Stimulated activated CD8-positive, alpha-beta memory T cell treated with anti-CD3 and anti-CD28 coated beads, Interleukin-15, amount 100 ng/mL, for 4 hours (primary cell): ENCODE measurements at places on chromosomes 3 and 15.

DNA sequence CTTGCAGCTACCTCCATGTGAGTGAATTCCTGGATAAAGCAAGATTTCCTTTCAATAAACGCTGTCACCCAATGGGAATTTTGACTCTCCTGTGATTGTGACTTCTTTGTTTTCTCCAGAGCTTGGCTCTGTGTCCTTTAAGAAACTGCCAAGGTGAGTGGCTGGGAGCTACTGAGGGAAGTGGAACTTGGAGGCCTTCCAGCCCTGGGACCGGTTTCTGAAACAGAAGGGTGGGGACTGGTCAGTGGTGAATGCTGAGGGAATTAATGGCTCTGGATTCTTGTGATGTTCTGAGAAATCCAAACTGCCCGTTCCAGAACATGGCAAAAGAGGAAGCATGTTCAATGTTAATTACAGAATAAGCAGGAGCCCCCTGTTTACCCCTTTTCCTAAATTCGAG is 41.1 kb upstream of the MYZAP start:
- DNase-seq: no peak

- no peak for DNase-seq
Measured at GRCh38 chr15:73270366-73271097, 98.2 kb downstream of the HCN4 start.

DNA sequence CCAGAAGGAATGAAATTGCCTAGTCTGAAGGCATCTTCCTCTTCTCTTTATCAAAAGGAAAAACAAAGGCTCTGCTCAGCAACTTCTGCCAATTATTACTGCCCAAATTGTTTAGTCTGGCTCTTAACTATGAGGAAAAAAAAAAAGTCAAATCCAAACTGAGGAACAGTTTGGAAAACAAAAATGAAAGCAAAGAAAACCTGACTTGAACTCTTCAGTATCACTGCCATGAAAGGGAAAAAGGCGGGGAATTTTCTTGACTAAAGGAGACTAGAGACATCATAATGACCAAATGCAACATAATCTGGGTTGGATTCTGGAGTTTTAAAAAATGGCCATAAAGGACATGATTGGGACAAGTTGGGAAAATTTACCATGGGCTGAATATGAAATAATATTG is 156.3 kb downstream of the STT3B start:
- no peak for DNase-seq

- DNase-seq: no peak
Measured at GRCh38 chr3:71183549-71183948, 400.0 kb downstream of the FOXP1 start.

DNA sequence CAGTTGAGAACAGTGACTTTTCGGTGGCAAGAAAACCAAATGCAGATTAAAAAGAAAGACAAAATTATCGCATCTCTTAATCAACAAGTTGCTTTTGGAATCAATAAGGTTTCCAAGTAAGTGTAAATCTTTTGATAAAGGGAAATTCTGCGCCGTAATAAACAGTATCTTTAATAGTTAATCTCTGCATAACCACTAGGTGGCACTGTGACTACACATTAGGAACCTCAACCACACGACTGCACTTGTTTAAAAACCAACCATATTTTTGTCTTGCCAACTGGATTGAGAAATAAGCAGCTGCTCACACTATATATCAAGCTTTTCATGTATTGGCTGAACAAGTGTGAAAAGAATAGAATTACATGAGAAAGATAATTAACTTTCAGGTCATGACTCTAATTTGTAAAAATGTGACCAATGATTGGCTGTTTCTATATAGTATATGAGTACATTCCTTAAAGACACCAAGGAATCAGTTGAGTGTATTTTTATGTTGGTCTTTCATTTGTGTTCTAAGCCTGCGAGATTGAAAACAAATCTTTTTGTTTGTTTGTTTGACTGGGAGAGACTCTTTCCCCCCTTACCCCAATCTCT is 72.7 kb downstream of the DZIP3 start:
- DNase-seq: no peak

DNA sequence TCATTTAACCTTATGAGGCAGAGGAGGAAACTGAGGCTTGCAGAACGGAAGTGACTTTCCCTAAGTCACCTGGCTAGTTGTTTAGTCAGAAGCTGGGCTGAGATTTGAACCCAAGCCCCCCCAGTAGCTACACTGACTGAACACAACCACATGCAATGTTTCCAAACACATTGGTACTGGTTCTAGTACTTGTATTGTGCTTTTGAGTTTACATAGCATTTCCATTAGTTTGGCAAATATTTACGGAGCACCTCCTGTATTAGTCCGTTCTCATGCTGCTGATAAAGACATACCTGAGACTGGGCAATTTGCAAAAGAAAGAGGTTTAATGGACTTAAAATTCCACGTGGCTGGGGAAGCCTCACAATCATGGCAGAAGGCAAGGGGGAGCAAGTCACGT is 56.3 kb upstream of the ITGA11 start:
- DNase-seq: no peak

- DNase-seq: no peak
Measured at GRCh38 chr3:189500299-189500698, 130.9 kb upstream of the TP63 start.

DNA sequence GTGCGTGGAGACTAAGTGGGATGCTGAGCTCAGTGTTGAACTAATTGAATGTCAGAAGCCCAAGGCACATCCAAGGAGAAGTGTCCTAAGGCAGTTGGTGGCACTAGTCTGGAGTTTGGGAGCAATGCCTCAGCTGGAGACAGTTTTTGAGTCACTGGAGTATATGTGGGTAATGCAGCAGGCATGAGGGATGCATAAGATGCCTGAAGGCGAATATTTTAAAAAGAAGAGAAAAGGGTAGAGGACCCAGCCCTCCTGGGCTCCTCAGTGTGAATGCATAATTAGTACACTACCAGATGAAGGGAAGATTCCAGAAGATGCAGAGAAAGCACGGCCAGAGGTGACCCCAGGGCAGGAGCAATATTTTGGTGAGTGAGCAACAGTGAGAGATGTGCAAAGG is 25.1 kb upstream of the PROK2 start:
- DNase-seq: no peak

GRCh38 chr3:138197058-138197457 is 10.0 kb downstream of the ARMC8 start:
- no peak for DNase-seq
